ENCODE measurements at places on chromosomes 4 and X.

- H3K27ac ChIP-seq: no peak overlapping the region
- no peaks in the 10 kb centered on the region for H3K27me3 ChIP-seq
- no peak for DNase-seq
- H3K4me3 ChIP-seq: no peak overlapping the region
- no peaks in the 10 kb centered on the region for H3K36me3 ChIP-seq
- H3K4me1 ChIP-seq: no peaks in the 10 kb centered on the region
These were observed 46.0 kb downstream of the PHEX start for GRCh38 chrX:22078117-22078516.

- no peaks in the 10 kb centered on the region for H3K27me3 ChIP-seq
- no peaks in the 10 kb centered on the region for H3K36me3 ChIP-seq
- H3K4me1 ChIP-seq: no peaks in the 10 kb centered on the region
- H3K27ac ChIP-seq: no peak overlapping the region
- no peak for DNase-seq
- no peak overlapping the region for H3K4me3 ChIP-seq
These were observed 23.7 kb downstream of the ABCG2 start for GRCh38 chr4:88134536-88135355.

- no peaks in the 10 kb centered on the region for H3K36me3 ChIP-seq
- no peak overlapping the region for H3K4me3 ChIP-seq
- no peak for DNase-seq
- H3K27me3 ChIP-seq: no peaks in the 10 kb centered on the region
- H3K27ac ChIP-seq: no peak overlapping the region
These were observed 85.2 kb downstream of the COX18 start for GRCh38 chr4:72984351-72984750.

DNA sequence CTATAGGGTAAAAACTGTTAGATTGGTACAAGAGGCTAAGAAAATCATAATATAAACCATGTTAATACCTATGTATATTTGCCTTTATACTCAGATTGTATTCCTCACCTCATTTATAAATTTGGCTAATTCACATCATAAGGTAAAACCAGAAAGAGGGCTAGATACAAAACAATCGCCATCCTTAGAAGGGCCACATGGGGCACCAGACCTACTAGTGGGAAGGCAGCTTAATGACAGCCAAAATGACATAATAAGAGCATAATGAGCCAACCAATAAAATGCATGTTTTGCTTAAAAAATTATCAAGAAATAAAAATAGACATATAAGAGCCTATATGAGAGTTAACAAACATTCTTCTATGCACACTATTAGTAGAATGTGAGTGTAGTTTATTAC lies 107.3 kb upstream of the PRDX4 start:
- no peaks in the 10 kb centered on the region for H3K36me3 ChIP-seq
- no peaks in the 10 kb centered on the region for H3K4me1 ChIP-seq
- H3K27me3 ChIP-seq: no peaks in the 10 kb centered on the region

- no peak overlapping the region for H3K4me3 ChIP-seq
- peaks cover 1% of the 10 kb centered on the region for H3K36me3 ChIP-seq
- no peak overlapping the region for H3K27ac ChIP-seq
- peaks cover 24% of the 10 kb centered on the region for H3K4me1 ChIP-seq
These were observed 53.4 kb upstream of the ARX start for GRCh38 chrX:25069209-25069608.

- no peak for DNase-seq
- no peaks in the 10 kb centered on the region for H3K4me1 ChIP-seq
- H3K4me3 ChIP-seq: no peak overlapping the region
- no peaks in the 10 kb centered on the region for H3K36me3 ChIP-seq
- H3K27me3 ChIP-seq: no peaks in the 10 kb centered on the region
- H3K27ac ChIP-seq: no peak overlapping the region
These were observed 71.0 kb upstream of the UGT8 start for GRCh38 chr4:114527637-114528036.

DNA sequence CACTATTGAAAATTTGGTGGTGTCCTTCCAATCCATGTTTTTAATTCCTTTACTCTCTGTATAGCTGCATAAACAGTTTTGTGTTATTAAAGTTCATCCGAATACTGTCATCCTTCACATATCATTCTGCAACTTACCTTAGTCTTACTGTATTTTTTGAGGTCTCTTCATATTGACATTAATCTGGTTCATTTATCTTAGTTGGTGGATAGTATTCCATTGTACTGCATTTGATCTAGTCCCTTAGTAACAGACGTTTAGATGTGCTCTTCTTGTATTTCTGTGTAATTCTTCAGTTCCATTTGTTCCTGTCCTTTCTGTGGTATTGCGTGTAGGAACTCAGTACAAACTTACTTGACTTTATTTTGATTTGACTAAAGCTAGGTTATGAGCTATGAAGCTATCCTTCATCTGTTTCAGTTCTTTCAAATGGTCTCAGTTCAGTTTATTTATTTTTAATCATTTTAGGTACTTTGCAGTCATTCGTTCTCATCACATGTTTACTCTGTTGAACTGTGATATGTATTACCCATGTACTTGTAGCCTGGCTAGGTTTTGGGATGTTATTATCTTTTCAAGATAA lies 41.3 kb downstream of the RAPGEF2 start:
- H3K4me3 ChIP-seq: no peak overlapping the region
- DNase-seq: no peak
- H3K36me3 ChIP-seq: no peaks in the 10 kb centered on the region
- no peaks in the 10 kb centered on the region for H3K27me3 ChIP-seq
- no peak overlapping the region for H3K27ac ChIP-seq

GRCh38 chr4:150150629-150151062 lies 72.4 kb downstream of the DCLK2 start:
- no peaks in the 10 kb centered on the region for H3K36me3 ChIP-seq
- H3K4me3 ChIP-seq: no peak overlapping the region
- H3K27ac ChIP-seq: no peak overlapping the region
- no peak for DNase-seq
- no peaks in the 10 kb centered on the region for H3K4me1 ChIP-seq
- H3K27me3 ChIP-seq: peaks cover 4% of the 10 kb centered on the region

DNA sequence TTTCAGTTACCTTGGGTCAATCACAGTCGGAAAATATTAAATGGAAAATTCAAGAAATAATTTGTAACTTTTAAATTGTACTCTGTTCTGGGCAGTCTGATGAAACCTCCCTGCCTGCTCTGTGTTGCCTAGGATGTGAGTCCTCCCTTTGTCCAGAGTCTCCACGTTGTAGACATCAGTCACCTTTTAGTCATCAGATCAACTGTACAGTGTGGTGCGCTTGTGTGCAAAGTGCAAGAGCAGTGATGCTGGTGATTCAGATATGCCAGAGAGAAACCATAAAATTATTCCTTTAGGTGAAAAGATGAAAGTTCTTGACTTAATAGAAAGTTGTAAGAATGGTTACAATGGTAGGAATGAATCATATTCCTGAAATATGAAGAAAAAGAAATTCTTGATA lies 1.4 kb downstream of the SPATA4 start:
- peaks cover 11% of the 10 kb centered on the region for H3K27me3 ChIP-seq
- H3K4me3 ChIP-seq: no peak overlapping the region
- peaks cover 20% of the 10 kb centered on the region for H3K4me1 ChIP-seq
- H3K36me3 ChIP-seq: peaks cover 3% of the 10 kb centered on the region
- no peak for DNase-seq

- DNase-seq: no peak
- no peaks in the 10 kb centered on the region for H3K36me3 ChIP-seq
- no peaks in the 10 kb centered on the region for H3K4me1 ChIP-seq
- peaks cover 13% of the 10 kb centered on the region for H3K27me3 ChIP-seq
These were observed 42.1 kb downstream of the TEX13B start for GRCh38 chrX:107940095-107940494.

GRCh38 chr4:119955256-119955655 lies 111.4 kb downstream of the MAD2L1 start:
- H3K4me1 ChIP-seq: no peaks in the 10 kb centered on the region
- H3K4me3 ChIP-seq: no peak overlapping the region
- no peak overlapping the region for H3K27ac ChIP-seq

DNA sequence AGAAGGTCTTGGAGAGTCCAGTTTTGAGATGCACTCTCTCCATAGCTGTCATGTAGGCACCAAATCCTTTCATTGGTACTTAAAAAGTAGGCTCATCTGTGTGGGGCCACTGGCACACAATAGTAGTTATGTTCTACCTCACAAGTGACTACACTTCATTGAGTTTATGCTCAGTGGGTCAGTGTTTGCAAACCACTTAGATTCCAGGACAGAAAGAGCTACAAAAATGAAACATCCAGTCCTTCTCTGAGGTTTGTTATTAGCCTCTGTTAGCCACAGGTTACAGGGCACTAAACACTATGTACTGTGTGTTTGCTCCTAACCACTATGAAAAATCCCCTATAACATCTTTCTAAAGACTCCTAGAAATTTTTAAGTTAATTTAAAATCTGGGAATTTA lies 13.8 kb downstream of the RAB28 start:
- no peak overlapping the region for H3K27ac ChIP-seq
- peaks cover 10% of the 10 kb centered on the region for H3K36me3 ChIP-seq
- no peak overlapping the region for H3K4me3 ChIP-seq
- no peaks in the 10 kb centered on the region for H3K4me1 ChIP-seq

- H3K4me1 ChIP-seq: peaks cover 70% of the 10 kb centered on the region
- H3K4me3 ChIP-seq: peak overlapping the region; percentile 17
- H3K36me3 ChIP-seq: peaks cover 74% of the 10 kb centered on the region
These were observed 171.3 kb downstream of the PTTG2 start for GRCh38 chr4:38131371-38132091.

All from activated naive CD4-positive, alpha-beta T cell treated with anti-CD3 and anti-CD28 coated beads, Interleukin-2, amount 10 ng/mL, durations not matched to agents 7 days and 5 days (primary cell).